ENCODE measurements at places on chromosomes 13 and 19.

DNA sequence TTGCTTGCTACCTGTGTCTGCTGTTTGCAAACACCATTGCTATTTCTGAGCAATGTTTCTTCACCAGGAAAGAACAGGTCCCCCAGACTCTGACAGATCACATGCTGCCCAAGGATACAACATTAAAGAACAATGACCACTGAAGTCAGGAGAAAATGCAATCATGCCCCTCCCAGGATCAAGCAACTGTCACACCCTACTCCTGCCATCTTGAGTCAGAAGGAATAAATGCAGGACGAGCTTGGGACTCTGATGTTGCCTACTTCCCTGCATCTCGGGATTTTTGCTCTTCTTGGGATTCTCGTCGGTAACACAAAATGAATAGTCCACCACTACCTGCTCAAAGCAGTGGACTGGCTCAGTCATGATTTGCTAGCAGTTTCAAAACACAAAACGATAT is 490.6 kb downstream of the COG6 start:
- no peak for DNase-seq

GRCh38 chr19:41457241-41457640 is 14.3 kb downstream of the ERICH4 start:
- no peak for DNase-seq

- no peak for DNase-seq
Measured at GRCh38 chr13:71144883-71145282, 722.1 kb downstream of the DACH1 start.

DNA sequence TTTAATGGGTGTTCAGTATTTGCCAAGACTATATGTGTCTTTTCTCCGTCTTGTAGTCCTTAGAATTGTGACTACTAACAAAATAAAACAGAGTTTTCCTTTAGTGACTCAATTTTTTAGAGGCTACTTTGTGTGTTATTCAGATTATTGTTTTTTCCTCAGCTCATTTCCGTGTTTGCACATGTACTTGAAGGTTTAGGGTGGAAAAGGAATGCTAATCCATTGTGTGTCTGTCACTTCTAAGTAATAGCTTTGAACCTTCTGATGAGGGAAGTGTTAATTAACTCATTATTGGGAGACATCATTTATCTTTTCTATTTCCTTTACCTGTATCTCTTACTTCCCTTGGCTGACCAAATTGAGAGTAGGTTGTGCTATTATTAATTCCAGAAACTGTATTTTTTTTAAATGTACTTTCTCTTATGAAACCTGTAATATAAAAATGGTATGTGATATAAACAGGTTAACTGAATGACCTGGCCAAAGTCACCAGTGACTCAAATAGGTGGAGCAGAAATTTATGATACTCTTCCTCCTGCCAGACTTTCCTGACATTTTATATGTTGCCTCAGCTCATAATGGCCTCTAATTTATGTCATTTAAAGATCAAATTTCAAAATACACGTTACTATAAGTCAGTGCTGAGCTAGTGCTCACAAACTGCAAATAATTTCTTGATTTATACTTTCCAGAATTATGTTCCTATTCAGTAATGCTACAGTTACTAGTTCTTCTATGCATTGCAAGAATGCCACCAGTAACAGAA is 88.8 kb downstream of the LMO7 start:
- no peak for DNase-seq

DNA sequence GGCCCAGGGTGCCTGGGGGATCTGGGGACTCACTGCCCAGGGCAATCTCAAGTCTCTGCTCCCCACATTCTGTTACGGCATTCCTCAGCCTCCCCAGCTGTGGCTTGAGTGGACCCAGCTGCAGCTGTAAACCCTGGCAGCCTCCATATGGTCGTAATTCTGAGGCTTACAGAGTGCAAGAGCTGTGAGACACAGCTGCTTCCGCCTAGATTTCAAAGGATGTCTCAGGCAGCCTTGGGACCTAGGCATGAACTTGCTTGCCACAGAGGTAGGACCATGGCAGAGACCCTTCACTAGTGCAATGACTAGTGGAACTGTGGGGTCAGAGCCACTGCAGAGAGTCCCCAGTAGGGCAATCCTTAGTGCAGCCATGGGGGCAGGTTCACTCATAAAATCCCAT is 297.5 kb downstream of the ENOX1 start:
- peak; percentile 84 for DNase-seq

GRCh38 chr13:50154697-50155096 is 139.5 kb downstream of the KCNRG start:
- no peak for DNase-seq

GRCh38 chr19:55165952-55166529 is 372 bp downstream of the DNAAF3 start:
- DNase-seq: no peak

DNA sequence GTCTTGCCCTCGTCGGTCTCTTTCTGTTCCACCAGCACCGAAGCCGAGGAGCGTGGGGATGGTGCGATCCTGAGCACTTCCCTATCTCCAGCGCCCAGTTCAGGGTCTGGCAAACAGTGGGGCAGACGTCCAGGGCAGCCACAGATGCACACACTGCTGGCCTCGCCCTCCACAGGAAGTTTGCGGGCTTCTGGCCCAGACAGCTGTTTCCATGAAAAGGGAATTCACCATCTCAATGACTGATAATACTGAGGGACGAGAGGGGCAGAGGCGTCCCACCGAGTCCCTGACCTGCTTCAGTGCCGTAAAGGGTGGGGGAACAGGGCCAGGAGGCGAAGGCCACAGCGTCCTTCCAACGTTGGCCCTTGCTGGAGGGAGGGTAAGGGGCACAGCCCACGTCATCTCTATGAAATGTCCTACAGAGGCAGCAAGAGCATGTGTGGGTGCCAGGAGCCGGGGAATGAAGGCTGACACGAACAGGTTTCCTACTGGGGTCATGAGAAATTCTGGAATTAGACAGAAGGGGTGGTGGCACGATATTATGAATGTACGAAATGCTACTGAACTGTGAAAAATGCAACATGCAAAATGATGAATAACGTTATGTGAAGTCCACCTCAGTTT is 19.5 kb downstream of the SHC2 start:
- DNase-seq: no peak

DNA sequence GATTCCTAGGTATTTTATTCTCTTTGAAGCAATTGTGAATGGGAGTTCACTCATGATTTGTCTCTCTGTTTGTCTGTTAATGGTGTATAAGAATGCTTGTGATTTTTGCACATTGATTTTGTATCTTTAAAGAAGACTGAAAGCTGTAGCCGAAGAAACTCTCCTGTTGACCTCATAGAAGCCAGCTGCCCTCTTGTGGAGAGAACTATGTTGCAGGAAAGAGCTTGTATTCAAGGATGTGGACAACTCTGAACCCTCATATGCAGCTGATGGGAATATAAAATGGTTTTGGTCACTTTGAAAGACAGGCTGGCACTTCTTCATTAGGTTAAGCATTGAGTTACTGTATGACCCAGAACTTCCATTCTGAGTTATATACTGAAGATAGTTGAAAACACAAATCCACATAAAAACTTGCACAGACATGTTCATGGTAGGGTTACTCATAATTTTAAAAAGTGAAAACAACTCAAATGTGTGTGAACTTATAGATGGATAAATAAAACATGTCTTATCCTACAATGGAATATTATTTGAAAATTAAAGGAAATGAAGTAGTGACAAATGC is 65.8 kb upstream of the SLITRK6 start:
- DNase-seq: no peak

DNA sequence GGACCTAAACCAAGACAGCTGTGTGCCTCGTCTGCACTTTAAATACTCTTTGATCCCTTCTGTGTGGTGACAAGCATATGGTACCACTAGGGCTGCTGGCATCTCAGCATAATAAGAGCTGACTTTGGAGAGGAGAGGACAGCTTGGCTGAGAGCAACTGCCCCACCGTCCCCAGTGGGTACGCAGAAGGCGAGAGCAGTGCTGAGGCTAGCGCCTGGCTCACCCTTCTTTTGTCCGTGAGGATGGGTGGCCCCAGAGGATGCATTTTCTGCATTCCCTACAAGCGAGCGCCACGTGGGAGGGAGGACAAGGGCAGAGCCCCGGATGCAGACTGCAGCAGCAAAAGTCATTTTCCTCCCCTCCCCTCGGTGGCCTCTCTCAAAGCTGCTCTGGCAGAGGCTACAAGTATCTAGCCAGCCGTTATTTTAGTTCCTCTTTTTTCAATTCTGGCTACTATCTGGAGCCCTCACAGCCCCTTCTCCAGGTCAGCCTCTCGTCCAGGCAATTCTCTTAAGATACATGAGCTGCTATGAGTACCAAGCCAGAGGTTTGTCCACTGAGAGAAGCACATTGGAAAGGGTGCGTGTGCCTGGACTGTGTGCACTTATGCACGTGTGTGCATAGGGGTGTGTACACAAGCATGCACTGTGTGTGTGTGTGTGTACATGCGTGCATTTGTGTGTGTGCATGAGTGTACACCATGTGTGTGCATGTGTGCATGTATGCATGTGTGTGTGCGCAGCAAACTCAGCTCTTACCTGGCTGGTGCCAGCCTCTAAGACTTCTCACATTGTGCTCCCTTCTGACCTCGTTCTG is 51.3 kb downstream of the RAB20 start:
- DNase-seq: no peak

GRCh38 chr19:47497050-47497766 is 13.2 kb upstream of the KPTN start:
- DNase-seq: peak; percentile 65

DNA sequence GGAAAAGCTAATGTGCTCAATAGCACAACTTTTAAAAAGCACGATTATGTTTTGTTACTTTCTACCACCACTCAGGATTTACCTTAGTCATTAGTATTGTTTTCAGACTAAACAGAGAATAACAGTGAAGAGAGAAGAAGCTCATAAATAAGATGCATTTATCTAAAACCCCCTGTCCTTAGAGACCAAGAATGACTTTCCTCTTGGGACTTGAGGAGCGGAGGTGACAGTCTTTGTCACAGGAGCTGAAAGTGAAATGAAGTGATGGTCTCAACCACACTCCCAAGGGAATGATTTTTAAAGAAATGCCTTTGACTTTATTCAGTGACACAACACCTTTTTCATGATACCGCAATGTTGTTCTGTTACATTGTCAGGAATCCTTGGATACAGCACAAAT is 190.6 kb upstream of the NBEA start:
- DNase-seq: no peak
